ENCODE measurements at places on chromosomes 1 and 21.

- no peak for DNase-seq
- H3K27me3 ChIP-seq = no peaks in the 10 kb centered on the region
- no peaks in the 10 kb centered on the region for H3K4me1 ChIP-seq
These were observed 142.7 kb downstream of the PLPPR4 start for GRCh38 chr1:99407018-99407417.

DNA sequence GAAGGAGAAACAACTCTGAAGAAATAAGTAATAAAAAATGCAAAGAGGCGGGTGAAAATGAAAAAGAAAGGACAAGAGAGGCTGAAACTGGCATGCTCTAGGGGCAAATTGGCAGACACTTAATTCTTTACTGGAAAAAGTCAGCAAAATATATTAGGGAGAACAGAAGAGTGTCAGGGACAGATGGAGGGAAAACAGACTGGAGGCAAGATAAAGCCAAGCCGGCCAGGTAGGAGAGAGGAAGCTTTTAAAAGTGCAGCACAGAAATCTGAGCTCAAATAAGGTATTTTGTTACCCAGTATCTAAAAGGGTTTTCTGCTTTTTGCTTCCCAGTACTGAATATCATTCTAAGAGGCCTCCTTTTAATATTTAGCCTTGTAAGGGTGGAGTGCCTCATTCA lies 339.3 kb downstream of the PAPPA2 start:
- H3K4me3 ChIP-seq = no peak overlapping the region
- H3K36me3 ChIP-seq = no peaks in the 10 kb centered on the region
- H3K27me3 ChIP-seq = no peaks in the 10 kb centered on the region
- H3K27ac ChIP-seq = no peak overlapping the region
- no peaks in the 10 kb centered on the region for H3K4me1 ChIP-seq

GRCh38 chr1:52759908-52760307 lies 33.7 kb downstream of the ZYG11B start:
- H3K4me1 ChIP-seq = no peaks in the 10 kb centered on the region
- no peaks in the 10 kb centered on the region for H3K27me3 ChIP-seq
- H3K4me3 ChIP-seq = no peak overlapping the region
- no peaks in the 10 kb centered on the region for H3K36me3 ChIP-seq

GRCh38 chr1:205067031-205067430 lies 17.2 kb downstream of the TMEM81 start:
- DNase-seq = no peak
- H3K27me3 ChIP-seq = peaks cover 4% of the 10 kb centered on the region
- H3K36me3 ChIP-seq = no peaks in the 10 kb centered on the region
- H3K4me3 ChIP-seq = no peak overlapping the region
- H3K4me1 ChIP-seq = no peaks in the 10 kb centered on the region

DNA sequence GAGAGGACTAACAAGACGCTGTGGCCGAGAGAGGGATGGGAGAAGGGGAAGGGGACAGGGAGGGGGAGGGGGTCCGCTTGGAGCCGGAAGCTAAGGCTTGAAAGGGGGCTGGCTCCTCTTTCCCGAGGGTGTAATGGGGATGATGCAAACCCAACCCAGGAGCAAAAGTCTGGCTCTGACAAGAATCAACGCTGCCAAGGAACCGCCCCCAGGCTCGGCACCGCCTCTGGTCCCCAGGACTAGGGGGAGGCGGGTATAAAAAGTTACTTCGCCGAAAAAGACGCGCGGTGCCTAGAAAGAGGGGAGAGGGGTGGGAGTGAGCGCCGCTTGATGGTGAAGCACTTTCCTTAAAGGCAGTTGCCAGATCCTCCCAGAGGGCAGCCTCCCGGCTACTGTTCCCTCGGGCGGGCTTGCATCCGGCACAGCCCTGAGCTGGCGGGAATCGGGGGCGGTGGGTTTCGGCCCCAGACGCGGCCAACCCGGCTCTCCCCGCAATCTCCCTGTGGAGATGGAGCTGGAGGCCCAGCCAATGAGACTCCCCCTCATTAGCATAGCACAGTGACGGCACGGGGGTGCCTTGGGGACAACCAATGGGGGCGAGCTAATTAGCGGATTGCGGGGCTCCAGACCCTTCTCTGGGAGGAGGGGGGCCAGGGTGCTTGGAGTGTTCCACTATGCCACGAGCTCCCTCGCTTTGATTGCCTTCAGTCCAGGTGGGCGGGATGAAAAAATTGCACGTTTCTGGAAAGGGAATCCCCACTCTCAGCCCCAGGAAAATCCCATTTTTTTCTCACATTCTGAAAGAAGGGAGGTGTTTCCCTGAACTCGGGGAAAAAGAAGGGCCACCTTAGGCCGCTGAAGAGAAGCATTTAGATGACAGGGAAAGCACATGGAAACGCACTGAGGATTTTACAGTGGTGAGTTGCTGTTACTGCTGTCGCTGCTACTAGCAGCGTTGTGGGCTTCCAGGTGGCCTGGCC lies at the start of gene KCNT2:
KCNT2 (minus strand) TSS at position 51 of the 980 bp plus-strand sequence. CDS start 131 bp downstream, outside the sequence.
- no peaks in the 10 kb centered on the region for H3K27me3 ChIP-seq
- H3K36me3 ChIP-seq = no peaks in the 10 kb centered on the region
- no peak within 1 kb of the TSS for H3K4me3 ChIP-seq
- no peak for DNase-seq
- no peak within 1 kb of the TSS for H3K27ac ChIP-seq
- no peaks in the 10 kb centered on the region for H3K4me1 ChIP-seq

DNA sequence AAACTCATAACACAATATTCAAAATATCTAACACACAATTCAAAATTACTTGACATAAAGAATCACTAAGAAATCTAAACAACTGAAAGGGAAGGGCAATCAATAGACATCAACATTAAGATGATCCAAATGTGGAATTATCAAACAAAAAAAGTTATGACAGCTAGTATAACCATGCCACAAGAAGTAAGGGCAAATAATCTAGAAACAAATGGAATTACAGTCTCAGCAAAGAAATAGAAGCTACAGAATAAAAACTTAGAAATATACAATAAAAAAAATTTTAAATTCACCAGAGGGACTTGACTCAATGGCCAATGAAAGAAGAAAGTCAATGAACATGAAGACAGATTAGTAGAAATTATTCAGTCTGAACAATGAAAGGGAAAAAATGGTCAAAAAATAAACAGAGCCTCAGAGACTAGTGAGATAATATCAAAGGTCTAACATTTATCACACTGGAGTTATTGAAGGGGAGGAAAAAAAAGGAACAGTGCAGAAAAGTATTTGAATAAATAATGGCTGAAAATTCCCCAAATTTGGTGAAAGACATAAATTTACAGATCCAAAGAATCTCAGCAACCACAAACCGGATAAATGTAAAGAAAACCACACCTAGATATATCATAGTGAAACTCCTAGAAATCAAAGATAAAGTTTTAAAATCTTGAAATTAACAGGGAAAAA lies 41.8 kb downstream of the BARHL2 start:
- H3K27me3 ChIP-seq = no peaks in the 10 kb centered on the region
- no peaks in the 10 kb centered on the region for H3K36me3 ChIP-seq
- no peak overlapping the region for H3K27ac ChIP-seq
- H3K4me3 ChIP-seq = no peak overlapping the region
- DNase-seq = no peak

- no peaks in the 10 kb centered on the region for H3K27me3 ChIP-seq
- H3K4me3 ChIP-seq = no peak overlapping the region
- H3K4me1 ChIP-seq = 0 out of 2 replicates have a peak, but pooled peaks cover 5% of the 10 kb centered on the region
- DNase-seq = no peak
- no peak overlapping the region for H3K27ac ChIP-seq
These were observed 48.3 kb downstream of the CTTNBP2NL start for GRCh38 chr1:112444269-112444668.

- DNase-seq = no peak
- no peaks in the 10 kb centered on the region for H3K36me3 ChIP-seq
- no peak overlapping the region for H3K27ac ChIP-seq
- no peaks in the 10 kb centered on the region for H3K4me1 ChIP-seq
- no peaks in the 10 kb centered on the region for H3K27me3 ChIP-seq
These were observed 1716.6 kb downstream of the MRPL39 start for GRCh38 chr21:23890652-23891051.

- H3K27ac ChIP-seq = no peak overlapping the region
- H3K27me3 ChIP-seq = no peaks in the 10 kb centered on the region
- H3K4me3 ChIP-seq = no peak overlapping the region
- DNase-seq = peak; percentile 60
- peaks cover 18% of the 10 kb centered on the region for H3K4me1 ChIP-seq
- no peaks in the 10 kb centered on the region for H3K36me3 ChIP-seq
These were observed 2.7 kb upstream of the RAD54L start for GRCh38 chr1:46244656-46245371.

- no peak overlapping the region for H3K27ac ChIP-seq
- no peaks in the 10 kb centered on the region for H3K27me3 ChIP-seq
- peaks cover 22% of the 10 kb centered on the region for H3K4me1 ChIP-seq
- no peak for DNase-seq
- H3K36me3 ChIP-seq = no peaks in the 10 kb centered on the region
These were observed 265 bp downstream of the CD1B start for GRCh38 chr1:158331106-158331425.

- H3K27me3 ChIP-seq = no peaks in the 10 kb centered on the region
- no peaks in the 10 kb centered on the region for H3K36me3 ChIP-seq
- no peak overlapping the region for H3K27ac ChIP-seq
- no peaks in the 10 kb centered on the region for H3K4me1 ChIP-seq
- no peak for DNase-seq
- no peak overlapping the region for H3K4me3 ChIP-seq
These were observed 18.2 kb downstream of the SAMD13 start for GRCh38 chr1:84319662-84320061.

DNA sequence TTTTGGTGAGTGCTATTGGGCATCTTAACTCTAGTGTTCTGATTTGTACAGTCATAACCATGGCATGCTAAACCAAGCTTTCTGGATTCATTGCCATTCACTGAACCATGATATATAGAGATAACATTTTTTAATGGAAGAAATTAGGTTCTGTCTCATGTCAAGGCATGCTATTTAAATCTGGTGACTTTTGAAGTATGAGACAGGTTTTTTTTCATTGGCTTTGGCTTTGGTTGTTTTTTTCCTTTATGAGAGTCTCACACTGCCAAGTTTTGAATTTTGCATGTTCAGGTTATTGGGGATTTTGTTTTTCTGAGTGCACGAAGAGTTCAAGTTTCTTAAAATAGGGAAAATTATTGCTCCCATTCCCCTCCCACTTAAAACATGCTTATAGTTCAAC lies 141.3 kb upstream of the ADAMTS5 start:
- no peaks in the 10 kb centered on the region for H3K27me3 ChIP-seq
- no peak for DNase-seq
- no peak overlapping the region for H3K4me3 ChIP-seq

- no peaks in the 10 kb centered on the region for H3K36me3 ChIP-seq
- H3K4me3 ChIP-seq = no peak overlapping the region
- H3K4me1 ChIP-seq = no peaks in the 10 kb centered on the region
- no peak for DNase-seq
- H3K27me3 ChIP-seq = no peaks in the 10 kb centered on the region
- no peak overlapping the region for H3K27ac ChIP-seq
These were observed 21.8 kb downstream of the TRABD2B start for GRCh38 chr1:47975302-47975921.

DNA sequence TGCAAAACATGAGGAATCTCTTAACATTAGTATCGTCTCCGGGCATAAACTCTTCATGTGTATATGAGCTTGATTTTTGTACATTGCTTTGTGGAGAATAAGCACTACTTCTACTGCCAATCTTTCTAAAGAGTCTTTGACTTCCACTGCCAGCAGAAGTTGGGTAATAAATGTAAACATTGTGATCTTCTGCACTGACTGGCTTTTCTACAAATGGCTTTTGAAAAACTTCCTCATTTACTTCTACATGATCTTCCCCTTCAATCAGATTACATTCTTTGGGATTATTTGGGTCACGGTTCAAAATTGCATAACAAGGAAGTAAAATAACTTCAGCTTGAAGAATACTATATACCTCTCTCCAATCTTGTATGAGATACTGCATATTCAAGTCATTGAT lies 30.4 kb upstream of the SLC44A5 start:
- no peaks in the 10 kb centered on the region for H3K4me1 ChIP-seq
- no peak for DNase-seq
- H3K4me3 ChIP-seq = no peak overlapping the region
- no peak overlapping the region for H3K27ac ChIP-seq
- H3K27me3 ChIP-seq = no peaks in the 10 kb centered on the region
